Renal cortical epithelial cell (primary cell): ENCODE measurements at places on chromosomes 3 and 15. TPM values are rescaled to one million over a fixed set of nuclear protein-coding genes. Genes with fewer than 3 reads are reported as not detected.

SERPINI2 gene
- not detected in 2 replicates for total RNA-seq

ZPLD1 gene
- total RNA-seq: 58.6 and 74.8 TPM in 2 replicates

PSMD6 gene
- 113 and 124 TPM in 2 replicates for total RNA-seq

THRB gene
- total RNA-seq: 11.8 and 46.1 TPM in 2 replicates

STRC gene
- total RNA-seq: 0.05 TPM in 1 of 2 replicates, not detected in the other

NUSAP1 gene
- 7.8 and 53.3 TPM in 2 replicates for total RNA-seq

DNA sequence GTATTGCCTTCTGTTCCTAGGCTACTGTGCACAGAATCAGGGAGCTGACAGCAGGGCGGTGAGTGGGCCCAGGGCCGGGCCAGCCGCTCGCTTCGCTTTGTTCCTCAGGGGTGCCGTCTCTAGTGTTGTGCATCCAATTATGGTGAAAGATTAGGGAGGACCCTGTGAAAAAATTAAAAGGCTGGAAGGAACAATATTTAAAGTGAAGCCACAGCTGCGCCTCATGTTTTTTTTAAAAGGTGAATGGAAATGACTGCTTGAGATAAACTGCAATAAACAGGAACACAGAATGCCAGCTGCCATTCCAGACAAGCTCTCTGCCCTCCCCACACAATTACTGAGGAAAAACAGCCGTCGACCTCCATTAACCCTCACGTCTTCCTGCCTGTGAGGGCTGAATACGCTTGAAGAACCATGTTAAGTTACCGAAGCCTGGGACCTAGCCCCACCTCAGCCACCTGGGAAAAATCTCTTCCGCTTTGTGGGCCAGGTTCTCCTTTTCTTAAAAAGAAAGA lies 132.0 kb upstream of the IL12A start:
- DNase-seq: peak; percentile 52

GRCh38 chr3:60363817-60364216 lies 887.4 kb downstream of the FHIT start:
- no peak for DNase-seq

- DNase-seq: no peak
Observed at GRCh38 chr3:9168241-9168741, 81.2 kb downstream of the SRGAP3 start.

GRCh38 chr3:13041113-13041776 lies 32.0 kb downstream of the IQSEC1 start:
- no peak for DNase-seq

DNA sequence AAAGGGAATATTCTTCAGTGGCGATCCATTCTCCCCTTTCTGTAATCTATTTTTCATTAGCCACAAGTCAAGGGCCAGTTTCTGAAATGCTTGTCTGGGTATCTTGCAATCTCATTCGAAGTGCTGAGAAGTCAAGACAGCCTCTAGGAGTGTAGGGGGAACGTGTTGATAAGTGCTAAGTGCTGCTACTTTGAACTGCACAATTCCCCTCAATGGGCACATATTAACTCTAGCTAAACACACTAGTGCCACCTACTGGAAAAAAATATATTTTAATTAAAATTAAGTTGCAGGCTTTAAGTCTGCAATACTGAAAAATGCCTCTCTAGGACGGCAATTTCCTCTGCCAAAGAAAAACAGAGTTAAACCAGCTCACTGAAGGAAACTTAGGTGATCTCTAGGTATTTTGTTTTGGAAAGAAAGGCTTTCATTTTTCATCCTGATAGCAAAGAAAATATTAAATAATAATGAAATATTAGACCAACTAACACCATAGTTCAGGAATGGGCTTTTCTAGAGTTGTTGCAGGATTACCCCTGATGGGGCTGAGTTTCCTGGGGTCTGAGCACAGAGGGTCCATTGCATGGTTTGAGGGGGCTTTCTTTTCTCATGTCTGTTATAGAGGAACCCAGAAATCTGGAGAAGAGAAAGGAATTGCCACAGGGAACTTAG lies 181.9 kb upstream of the KBTBD8 start:
- DNase-seq: peak; percentile 62

DNA sequence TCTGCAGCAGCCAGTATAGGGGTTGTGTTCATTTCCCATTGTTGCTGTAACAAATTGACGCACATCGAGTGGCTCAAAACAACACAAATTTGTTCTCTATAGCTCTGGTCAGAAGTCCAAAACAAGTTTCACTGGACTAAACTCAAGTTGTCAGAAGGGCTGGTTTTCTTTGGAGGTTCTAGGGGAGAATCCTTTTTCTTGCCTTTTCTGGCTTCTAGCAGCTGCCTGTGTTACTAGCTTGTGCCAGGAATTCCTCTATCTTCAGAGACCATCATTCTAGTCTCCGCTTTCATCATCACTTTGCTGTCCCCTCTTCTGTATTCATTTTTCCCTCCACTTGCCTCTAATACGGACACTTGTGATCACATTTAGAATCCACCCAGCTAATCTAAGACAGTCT lies 20.5 kb downstream of the GASK1A start:
- DNase-seq: no peak

DNA sequence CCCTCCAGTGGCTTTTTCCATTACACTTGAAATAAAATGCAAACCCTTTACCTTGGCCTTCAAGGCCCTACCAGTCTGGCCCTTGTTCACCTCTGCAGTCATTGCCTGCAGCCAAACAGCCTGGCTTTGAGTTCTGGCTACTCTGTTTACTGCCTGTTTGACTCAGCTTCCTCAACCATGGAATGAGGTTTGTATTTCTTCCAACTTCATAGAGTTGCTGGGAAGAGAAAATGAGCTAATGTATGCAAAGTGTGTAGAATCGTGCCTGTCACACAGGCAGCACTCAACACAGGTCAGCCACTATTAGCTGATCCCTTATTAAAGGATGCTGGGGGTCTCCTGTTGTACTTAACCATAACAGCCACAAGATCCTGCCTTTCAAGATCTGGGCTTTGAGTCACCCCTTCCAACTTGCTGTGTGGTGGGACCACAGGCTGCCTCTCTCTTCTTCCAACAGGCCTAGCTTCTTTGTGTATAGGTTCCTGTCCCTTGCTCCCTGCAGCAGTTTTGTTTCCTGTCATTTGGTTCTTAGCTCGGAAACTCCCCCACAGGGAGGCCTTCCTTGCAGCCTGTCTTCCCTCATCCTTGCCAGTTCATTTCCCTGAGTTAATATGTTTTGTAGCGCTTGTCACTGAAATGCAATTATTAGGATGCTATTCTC lies 6.4 kb downstream of the MED12L start:
- DNase-seq: peak; percentile 69

DNA sequence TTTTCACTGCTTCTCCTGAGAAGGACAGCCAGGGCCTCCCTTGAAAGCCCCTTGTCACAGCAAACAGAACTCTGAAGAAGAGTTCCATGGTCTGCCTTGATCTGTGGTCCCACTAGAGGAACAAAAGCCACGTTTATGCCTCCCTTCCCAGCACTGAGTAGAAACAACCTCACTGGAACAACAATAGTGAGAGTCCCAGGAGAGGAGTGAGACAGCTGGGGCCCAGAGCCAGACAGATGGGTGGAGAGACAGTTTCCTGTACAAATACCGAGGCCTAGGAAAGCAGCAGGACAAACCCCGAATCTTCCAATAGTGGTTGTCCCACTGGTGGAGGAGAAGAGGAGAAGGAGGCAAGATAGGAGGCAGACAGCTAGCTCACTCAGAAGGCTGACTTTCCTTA lies 106.1 kb downstream of the WDR76 start:
- no peak for DNase-seq

DNA sequence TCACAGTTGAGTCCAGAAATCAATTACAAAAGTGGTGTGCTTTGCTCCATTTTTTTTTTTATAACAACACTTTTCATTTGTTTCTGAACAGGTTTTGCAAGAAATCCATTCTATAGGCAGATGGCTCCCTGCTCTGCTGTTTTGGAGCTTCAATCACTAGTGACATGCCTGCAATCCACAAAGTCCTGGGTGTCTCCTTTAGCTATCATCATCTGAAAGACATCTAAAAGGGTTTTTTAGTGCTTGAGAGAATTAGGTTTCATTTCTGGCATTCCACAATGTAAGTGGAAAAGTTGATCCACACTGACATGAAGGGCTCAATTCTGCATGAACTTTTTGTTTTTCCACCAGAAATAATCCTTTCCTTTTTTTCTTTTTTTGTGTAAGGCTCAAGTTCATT lies 24.0 kb upstream of the MEIS2 start:
- no peak for DNase-seq
